ENCODE measurements at places on chromosomes 2 and 18.

DNA sequence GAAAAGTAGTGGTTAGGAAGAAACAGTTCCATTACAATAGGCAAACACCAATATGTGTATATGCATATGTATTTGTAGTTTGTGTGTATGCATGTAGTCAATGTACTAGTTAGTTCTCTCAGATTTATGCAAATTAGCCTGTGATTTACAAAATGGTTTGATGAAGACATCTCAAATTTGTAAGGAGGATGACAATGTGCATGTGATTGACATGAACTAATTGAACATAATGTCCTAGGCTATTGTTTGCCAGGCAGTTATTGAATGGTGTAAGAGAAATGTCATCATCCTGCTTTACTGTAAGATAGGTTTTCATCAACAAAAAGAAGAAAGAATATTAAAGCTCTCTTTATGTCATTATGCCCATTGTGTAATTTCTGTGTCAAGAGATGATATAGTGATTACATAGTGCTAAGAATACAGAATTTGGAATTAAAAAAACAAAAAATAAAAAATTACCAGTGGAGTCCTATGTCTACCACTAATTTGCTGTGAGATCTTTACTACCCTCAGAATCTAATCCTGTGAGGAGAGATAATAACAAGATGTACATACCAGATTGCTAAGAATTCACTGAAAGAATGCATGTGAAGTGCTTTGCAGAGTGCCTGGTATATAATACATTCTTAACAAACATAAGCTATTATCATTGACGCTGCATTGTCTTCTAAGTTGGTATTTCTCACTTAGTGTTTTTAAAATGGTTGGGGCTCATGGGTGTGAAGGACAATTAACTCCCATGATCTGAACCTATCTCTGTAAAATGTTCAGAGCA lies 258.0 kb downstream of the CPS1 start:
- no peak for DNase-seq

- no peak for DNase-seq
Measured at GRCh38 chr2:141522702-141523101, 608.1 kb downstream of the LRP1B start.

DNA sequence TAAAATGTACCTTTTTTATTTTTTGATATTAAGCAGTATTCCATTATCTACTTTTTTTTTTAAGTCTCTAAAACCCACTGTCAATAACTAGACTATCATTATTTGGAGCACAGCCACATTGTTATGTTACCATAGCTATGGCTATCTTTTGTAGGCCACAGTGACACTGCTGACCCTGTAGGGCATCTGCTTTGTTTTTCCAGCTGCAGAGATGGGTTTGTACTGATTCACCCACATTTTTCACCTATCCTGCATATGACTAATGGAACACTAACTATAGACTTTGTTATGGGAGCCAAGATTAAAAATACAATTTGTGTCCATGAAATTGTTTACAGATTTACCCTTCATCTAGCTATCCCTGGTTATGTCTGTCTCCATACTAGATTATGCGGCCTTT lies 21.6 kb upstream of the OTX1 start:
- DNase-seq = no peak

DNA sequence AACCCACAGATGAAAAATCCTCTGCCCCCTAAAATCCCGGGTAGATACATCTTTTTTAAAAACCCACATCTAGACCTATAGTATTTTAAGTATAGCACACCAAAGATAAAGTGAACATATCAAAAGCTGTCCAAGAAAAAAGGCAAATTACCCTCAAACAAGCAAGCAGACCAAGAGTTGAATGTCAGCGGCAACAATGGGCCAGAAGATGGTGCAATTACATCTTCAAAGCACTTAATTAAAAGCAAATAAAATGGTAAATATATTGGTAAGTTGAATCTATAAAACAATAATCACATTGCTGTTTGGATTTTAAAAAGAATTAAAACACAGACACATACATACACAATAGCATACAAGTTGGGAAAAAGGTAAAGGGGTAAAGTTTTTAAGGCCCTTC lies 98.5 kb downstream of the MYOM1 start:
- peak; percentile 4 for DNase-seq

DNA sequence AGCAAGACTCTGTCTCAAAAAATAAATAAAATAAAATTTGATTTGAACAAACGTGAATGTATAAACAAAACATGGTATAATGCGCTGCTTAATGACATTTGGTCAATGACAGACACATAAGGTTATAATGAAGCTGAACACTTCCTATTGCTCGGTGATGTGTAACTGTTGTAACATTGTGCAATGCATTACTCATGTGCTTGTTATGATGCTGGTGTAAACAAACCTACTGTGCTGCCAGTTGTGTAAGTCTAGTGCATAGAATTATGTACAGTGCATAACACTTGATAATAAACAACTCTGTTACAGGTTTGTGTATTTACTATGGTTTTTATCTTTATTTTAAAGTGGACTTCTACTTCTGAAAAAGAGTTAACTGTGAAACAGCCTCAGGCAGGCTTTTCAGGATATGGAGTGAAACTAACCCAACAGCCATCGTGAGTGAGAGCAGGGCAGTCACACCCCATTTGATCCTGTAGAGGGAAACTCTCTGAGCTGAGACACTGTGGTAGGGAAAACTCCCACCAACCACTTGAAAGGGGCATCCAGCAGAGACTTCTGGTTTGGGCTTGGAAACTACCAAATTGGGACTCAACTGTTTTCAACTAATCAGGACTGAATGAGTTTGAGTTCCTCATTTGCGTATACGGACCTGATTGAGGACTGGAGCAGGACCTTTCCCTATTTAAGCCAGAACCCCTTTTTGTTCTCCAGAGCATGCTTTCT lies 8.7 kb upstream of the RPRD1A start:
- peak; percentile 45 for DNase-seq

DNA sequence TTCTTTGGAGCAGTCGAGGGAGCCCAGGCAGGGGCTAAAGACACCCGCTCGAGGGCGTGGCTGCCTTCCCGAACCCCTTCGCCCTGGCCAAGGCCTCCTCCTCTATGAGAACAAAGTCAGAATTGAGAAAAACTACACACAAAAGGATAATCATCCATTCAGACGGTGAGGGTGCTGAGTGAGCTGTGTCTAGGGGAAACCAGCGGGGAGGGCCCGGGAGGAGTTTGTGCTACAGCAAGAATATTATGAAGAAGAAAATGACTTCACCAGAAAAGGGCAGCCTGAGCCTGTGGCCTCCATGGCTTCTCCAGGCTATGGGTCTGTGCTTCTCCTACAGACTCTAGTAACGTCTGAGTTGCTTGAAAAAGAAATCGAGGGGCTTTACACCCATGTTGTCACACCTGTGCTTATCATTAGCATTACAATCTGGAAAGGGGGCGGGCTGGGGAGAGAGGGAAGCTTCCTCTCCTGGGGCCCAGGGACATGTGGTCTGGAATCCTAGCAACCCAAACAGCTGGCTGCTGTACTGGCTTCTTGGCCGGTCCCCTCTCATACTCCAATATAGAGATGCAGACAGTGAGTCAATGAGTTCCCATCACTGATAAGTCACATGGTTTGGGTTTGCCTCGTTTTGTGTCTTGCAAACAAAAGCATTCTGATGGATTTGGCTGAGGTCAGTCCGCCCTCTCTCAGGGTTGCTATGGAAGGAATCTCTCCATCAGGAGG lies 52.0 kb upstream of the ARL4C start:
- peak; percentile 93 for DNase-seq

All from fibroblast of the aortic adventitia (primary cell).